ENCODE measurements at places on chromosomes 11 and 22.

- no peak for DNase-seq
- H3K27me3 ChIP-seq: no peaks in the 10 kb centered on the region
- peaks cover 10% of the 10 kb centered on the region for H3K4me1 ChIP-seq
- no peak overlapping the region for H3K4me3 ChIP-seq
- H3K27ac ChIP-seq: no peak overlapping the region
Measured at GRCh38 chr11:57440744-57441414, 14.0 kb upstream of the SLC43A3 start.

- no peaks in the 10 kb centered on the region for H3K4me1 ChIP-seq
- no peak for DNase-seq
- H3K4me3 ChIP-seq: no peak overlapping the region
Measured at GRCh38 chr11:87076874-87077429, 39.2 kb downstream of the TMEM135 start.

- DNase-seq: no peak
- no peaks in the 10 kb centered on the region for H3K27me3 ChIP-seq
- H3K27ac ChIP-seq: no peak overlapping the region
- no peaks in the 10 kb centered on the region for H3K4me1 ChIP-seq
- H3K4me3 ChIP-seq: no peak overlapping the region
Measured at GRCh38 chr22:22928666-22929380, 41.2 kb downstream of the IGLL5 start.

DNA sequence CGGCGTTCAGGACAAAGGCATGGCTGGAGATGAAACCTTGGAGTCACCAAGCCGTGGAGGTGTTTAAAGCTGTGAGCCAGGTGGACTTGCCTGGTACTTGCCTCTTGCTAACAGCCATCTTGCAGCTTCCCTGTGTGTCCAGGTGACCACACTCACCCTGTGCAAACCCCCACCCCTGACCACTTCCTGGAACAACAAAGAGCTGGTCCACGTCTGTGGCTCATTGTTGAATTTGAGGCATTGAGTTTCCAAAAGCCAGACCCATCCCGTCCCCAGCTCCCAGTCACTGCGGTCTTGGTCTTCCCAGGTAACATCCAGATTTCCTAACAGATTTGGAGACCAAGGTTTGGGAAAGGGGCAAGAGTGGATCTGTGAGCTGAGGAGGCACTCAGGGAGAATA, 18.5 kb downstream of the DHCR7 start:
- no peaks in the 10 kb centered on the region for H3K27me3 ChIP-seq
- H3K36me3 ChIP-seq: no peaks in the 10 kb centered on the region
- H3K27ac ChIP-seq: no peak overlapping the region
- no peaks in the 10 kb centered on the region for H3K4me1 ChIP-seq
- DNase-seq: no peak

- H3K27ac ChIP-seq: no peak overlapping the region
- H3K27me3 ChIP-seq: no peaks in the 10 kb centered on the region
- no peak overlapping the region for H3K4me3 ChIP-seq
- DNase-seq: no peak
- peaks cover 90% of the 10 kb centered on the region for H3K4me1 ChIP-seq
- H3K36me3 ChIP-seq: no peaks in the 10 kb centered on the region
Measured at GRCh38 chr22:36377022-36377631, 10.6 kb downstream of the MYH9 start.

DNA sequence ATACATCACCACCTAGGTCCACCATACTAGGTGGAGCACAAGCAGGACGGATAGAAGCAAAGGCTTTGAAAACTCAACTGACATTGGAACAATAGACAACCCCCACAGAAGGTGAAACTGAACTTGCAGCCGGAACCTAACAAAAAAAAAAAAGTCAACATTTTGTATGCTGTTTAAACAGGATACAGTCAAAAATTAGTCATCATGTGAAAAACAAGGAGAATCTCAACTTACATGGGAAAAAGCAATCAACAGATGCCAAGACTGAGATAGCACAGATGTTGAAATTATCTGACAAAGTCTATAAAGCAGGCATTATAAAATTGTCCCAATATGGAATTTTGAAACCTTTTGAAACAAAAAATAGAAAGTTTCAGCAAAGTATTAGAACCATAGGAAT, 123.8 kb downstream of the RAB38 start:
- DNase-seq: no peak
- no peak overlapping the region for H3K4me3 ChIP-seq
- no peaks in the 10 kb centered on the region for H3K27me3 ChIP-seq
- H3K36me3 ChIP-seq: no peaks in the 10 kb centered on the region
- no peaks in the 10 kb centered on the region for H3K4me1 ChIP-seq
- H3K27ac ChIP-seq: no peak overlapping the region

DNA sequence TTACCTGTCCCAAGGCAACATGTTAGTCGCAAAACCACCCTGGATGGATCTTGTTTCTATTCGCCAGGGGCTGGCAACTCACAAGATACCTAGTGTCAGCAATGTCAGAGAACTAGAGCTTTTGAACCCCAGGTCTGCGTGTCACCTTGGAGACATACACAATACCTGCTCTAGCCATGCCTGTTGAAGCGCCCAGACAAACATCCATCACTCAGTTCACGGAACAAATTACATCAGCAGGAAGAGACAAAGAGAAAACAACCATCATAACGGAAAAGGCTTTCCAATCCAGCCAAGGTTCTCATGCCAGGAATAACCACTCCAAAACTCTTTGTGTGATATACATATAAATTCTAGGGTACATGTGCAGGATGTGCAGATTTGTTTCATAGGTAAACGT, 2.2 kb downstream of the CD59 start:
- H3K36me3 ChIP-seq: peaks cover 10% of the 10 kb centered on the region
- no peak overlapping the region for H3K4me3 ChIP-seq
- no peak for DNase-seq
- H3K27me3 ChIP-seq: no peaks in the 10 kb centered on the region
- no peak overlapping the region for H3K27ac ChIP-seq

- no peak for DNase-seq
- no peaks in the 10 kb centered on the region for H3K27me3 ChIP-seq
- no peak overlapping the region for H3K27ac ChIP-seq
- peaks cover 19% of the 10 kb centered on the region for H3K4me1 ChIP-seq
- no peaks in the 10 kb centered on the region for H3K36me3 ChIP-seq
Measured at GRCh38 chr11:34299284-34299972, 58.4 kb downstream of the ABTB2 start.

DNA sequence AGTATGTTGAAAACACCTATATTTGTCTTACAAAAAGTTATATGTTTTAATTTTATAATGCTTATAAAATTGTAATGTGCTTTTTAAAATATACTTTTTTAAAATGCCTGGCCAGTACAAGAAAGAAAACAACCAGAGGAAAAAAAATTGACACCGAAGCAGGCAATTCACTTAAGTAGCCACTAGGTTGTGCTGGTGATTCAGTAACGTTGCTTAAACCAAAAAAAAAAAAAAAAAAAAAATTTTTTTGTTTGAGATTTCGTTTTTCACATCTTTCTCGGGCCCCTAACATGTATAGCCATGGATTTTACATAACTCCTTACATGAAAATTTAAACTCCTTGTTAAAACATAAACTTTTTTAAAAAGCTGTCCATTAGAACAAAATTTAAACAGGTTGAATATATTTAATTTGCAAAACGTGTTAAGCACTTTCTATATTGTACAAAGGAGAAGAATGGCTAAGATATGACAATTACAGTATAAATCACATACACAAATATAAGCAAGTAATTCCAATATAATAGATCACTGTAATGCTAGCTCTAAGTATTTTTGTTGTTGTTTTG, 9.2 kb downstream of the OR8B4 start:
- H3K27me3 ChIP-seq: peaks cover 57% of the 10 kb centered on the region
- no peaks in the 10 kb centered on the region for H3K4me1 ChIP-seq
- H3K27ac ChIP-seq: no peak overlapping the region
- no peak overlapping the region for H3K4me3 ChIP-seq
- no peaks in the 10 kb centered on the region for H3K36me3 ChIP-seq

GRCh38 chr11:115241899-115242298, 262.3 kb downstream of the CADM1 start:
- no peak for DNase-seq
- no peak overlapping the region for H3K27ac ChIP-seq
- H3K4me1 ChIP-seq: no peaks in the 10 kb centered on the region
- no peaks in the 10 kb centered on the region for H3K36me3 ChIP-seq
- no peaks in the 10 kb centered on the region for H3K27me3 ChIP-seq
- no peak overlapping the region for H3K4me3 ChIP-seq

DNA sequence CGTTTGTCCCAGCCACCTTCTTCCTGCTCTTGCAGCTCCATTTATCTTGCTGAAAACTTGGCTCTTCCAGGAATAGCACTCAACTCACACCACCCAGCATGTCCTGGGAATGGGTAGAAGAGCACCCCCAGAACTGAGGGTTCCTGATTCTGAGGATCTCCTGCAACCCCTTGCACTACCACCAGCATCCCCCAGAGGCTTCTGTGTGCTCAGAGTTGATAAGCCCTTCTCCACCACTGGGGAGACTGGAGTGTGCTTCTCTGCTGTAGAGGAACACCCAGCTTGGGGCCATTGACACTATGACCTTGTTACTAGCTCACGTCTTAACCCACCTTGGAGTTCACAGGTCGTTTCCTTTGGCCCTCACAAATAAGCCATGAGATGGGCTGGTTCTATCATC, 121.0 kb downstream of the GRIK4 start:
- no peak overlapping the region for H3K4me3 ChIP-seq
- no peaks in the 10 kb centered on the region for H3K36me3 ChIP-seq
- no peak overlapping the region for H3K27ac ChIP-seq
- H3K4me1 ChIP-seq: no peaks in the 10 kb centered on the region
- DNase-seq: no peak

DNA sequence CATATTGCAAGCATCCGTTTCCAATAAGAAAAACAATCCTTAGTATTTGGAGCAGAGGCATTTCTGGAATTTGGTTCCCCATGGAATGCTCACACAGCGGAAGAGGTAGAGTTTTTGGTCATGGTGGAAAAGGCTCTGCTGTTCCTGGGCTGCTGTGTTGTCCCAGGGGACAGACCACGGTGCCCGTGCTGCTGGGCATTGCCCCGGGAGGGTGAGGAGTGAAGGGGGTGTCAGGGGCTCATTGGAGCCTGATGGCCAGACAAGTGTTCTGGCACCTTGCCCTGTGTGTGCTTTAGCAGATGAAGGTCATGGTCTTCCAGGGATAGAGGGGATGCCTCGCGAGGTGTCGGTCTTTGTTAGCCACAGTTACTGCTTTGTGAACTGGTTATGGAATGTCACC, 61.2 kb downstream of the MPPED1 start:
- no peak for DNase-seq
- H3K4me3 ChIP-seq: no peak overlapping the region
- H3K4me1 ChIP-seq: no peaks in the 10 kb centered on the region
- no peak overlapping the region for H3K27ac ChIP-seq
- H3K36me3 ChIP-seq: no peaks in the 10 kb centered on the region

DNA sequence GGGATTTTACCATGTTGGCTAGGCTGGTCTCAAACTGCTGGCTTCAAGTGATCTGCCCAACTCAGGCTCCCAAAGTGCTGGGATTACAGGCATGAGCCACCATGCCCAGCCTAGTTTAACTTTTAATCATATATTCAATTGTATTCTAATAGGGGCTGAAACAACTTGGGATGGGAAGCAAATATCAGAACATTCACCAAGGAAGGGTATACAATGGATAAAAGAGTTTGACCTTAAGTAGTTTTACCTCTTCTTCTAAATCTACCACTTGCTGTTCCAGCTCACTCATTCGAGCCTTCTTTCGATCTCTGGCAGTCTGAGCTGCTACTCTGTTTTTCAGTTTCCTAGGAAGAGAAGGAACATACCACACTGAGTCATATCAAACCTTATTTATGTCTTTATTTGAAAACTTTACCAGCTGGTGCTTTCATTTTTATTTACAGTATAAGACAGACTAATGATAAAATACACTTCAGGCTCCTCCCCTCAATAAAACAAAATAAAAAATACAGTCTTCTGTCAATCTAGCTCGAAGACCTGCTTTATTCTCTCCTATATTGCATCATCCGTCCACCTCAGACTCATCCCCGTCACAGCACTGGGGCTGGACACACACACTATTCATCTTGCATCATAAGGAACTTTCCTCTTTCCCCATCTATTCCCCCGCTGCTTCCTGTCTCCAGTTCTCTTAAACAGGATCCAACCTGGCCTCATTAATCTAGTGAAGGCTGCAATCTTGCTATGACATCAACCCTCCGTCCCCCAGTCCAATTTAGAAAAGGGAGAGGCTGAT, 1.4 kb downstream of the XBP1 start:
- peak overlapping the region; percentile 91 for H3K4me3 ChIP-seq
- H3K27me3 ChIP-seq: no peaks in the 10 kb centered on the region
- H3K27ac ChIP-seq: peak overlapping the region; percentile 82
- DNase-seq: peak; percentile 35

DNA sequence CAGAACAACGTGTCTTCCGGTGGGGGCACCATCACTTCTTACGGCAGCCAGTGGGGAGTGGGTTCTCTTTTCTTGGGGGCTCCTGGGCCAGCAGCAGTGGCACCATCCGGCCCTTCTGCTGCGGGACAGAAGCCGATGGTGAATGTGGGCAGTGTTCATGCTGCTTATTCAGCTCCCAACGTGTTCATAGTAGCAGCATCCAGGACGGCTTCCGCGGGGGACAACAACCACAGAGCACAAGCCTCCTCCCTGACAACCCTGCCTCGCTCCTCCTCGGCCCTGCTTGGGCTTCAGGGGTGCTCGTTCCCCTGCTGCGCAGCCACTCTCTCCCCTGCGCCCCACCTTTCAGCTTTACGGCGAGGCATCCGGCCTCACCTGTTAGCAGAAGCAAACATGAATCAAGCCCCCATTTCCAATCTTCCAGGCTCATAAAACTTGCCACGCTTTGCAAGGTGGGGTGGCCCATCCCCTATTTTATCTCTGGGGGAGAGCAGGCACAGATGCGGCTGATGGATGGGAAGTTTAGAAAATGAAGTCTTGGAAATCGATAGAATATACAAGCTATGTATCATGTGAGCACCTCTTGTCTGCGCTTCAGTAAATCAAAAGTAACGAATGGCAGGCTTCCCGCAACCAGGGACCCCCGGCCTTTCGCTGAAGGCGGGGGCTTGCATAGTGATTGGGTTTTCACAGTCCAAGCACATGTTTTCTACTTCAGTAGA, 191.8 kb upstream of the NECTIN1 start:
- DNase-seq: no peak
- no peaks in the 10 kb centered on the region for H3K4me1 ChIP-seq
- no peak overlapping the region for H3K27ac ChIP-seq
- no peak overlapping the region for H3K4me3 ChIP-seq
- H3K27me3 ChIP-seq: peaks cover 84% of the 10 kb centered on the region

DNA sequence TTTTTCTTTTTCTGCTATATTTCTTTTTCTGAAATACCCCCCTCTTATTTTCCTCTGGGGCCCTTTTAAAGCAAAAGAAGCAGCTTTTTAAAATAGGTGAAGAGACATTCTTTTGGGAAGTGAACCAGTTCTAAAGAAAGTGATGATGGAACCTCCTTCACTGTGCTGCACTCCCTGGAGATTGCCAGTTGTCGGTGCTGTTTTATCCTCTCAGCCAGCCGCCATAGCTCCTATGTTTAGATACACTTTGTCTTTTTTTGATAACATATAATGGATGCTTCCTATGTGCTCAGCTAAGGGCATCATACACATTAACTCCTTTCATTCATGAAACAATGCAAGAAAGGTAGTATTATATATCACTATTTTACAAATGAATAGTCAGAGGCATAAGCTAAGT, 14.0 kb downstream of the CFAP300 start:
- H3K4me3 ChIP-seq: no peak overlapping the region
- H3K36me3 ChIP-seq: no peaks in the 10 kb centered on the region
- no peaks in the 10 kb centered on the region for H3K4me1 ChIP-seq
- H3K27me3 ChIP-seq: no peaks in the 10 kb centered on the region

Measured in HCT116 (cell line).